ENCODE measurements at places on chromosomes 16 and 17.

GRCh38 chr17:73184136-73184993 is 8.5 kb upstream of the COG1 start:
- no peak overlapping the region for H3K27ac ChIP-seq
- H3K36me3 ChIP-seq: no peaks in the 10 kb centered on the region
- no peak overlapping the region for H3K4me3 ChIP-seq
- H3K4me1 ChIP-seq: 0 out of 2 replicates have a peak, but pooled peaks cover 2% of the 10 kb centered on the region
- no peak for DNase-seq
- no peaks in the 10 kb centered on the region for H3K27me3 ChIP-seq

GRCh38 chr16:2209258-2210008 is 1.2 kb downstream of the BRICD5 start:
- no peak overlapping the region for H3K4me3 ChIP-seq
- H3K36me3 ChIP-seq: no peaks in the 10 kb centered on the region
- no peak overlapping the region for H3K27ac ChIP-seq
- peaks cover 27% of the 10 kb centered on the region for H3K4me1 ChIP-seq

DNA sequence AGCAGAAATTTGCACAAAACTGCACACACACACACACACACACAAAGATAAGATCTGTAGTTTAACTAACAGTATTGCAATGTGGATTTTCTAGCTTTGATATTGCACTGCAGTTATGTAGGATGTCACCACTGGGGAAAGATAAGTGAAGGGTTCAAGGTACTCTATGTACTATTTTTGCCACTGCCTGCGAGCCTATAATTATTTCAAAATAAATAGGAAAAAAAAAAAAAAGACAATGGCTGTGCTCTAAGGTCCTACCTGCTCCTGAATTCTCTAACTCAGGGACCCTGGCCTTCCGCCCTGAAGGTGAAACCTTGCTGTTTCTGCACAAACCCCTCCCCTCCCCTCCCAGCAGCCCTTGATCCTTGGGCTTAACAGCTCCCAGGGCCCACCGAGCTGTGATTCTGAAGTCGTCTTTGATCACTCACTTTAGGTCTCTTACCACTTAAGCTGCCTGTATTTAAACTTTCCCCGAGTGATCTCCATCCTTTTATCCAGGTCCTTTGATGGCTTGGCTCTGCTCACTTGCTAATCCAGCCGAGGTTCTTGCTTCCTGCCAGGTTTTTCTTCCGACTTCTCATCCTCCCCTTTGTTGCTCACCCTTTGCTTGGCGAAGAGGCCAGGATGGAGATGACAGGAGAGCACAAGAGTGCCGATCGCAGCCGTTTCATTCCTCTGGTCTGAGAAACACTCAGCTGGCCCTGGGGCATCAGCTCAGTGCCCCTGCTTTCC is 37.7 kb downstream of the TMEM114 start:
- no peak overlapping the region for H3K27ac ChIP-seq
- no peaks in the 10 kb centered on the region for H3K36me3 ChIP-seq
- H3K4me3 ChIP-seq: no peak overlapping the region
- peaks cover 64% of the 10 kb centered on the region for H3K27me3 ChIP-seq
- no peaks in the 10 kb centered on the region for H3K4me1 ChIP-seq
- no peak for DNase-seq

GRCh38 chr16:31248344-31248743 is 11.4 kb upstream of the ITGAM start:
- H3K27me3 ChIP-seq: peaks cover 14% of the 10 kb centered on the region
- no peak overlapping the region for H3K27ac ChIP-seq
- no peaks in the 10 kb centered on the region for H3K4me1 ChIP-seq
- H3K36me3 ChIP-seq: no peaks in the 10 kb centered on the region
- no peak overlapping the region for H3K4me3 ChIP-seq

All from PC-3 (cell line).